NCI-H1436 (cell line): ENCODE measurements at places on chromosomes 7 and 10.
A peak's percentile ranks its signal among the peaks of the same experiment; 100 is the strongest.

DNA sequence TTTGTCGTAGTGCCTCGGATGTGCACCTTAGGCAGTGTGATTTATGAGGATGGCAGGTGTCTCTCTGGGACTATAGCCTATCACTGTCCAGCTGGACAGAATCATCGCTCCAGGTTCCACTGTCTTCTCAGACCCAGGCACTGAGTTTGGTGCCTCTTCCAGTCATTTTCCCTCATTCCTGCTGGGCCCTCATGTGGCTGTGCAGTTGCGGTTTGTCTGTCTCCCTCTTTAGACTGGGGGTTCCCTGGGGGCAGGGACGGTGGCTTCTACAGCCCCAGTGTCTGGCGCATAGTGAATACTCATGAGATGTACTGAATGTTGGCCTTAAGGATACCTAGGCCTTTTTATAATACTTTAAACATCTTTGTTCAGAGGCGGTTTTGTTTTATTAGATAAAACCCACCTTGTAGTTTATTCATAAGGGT is 28.9 kb downstream of the CCM2 start:
- DNase-seq: no peak

GRCh38 chr7:88132725-88133124 is 87.1 kb downstream of the SRI start:
- no peak for DNase-seq

DNA sequence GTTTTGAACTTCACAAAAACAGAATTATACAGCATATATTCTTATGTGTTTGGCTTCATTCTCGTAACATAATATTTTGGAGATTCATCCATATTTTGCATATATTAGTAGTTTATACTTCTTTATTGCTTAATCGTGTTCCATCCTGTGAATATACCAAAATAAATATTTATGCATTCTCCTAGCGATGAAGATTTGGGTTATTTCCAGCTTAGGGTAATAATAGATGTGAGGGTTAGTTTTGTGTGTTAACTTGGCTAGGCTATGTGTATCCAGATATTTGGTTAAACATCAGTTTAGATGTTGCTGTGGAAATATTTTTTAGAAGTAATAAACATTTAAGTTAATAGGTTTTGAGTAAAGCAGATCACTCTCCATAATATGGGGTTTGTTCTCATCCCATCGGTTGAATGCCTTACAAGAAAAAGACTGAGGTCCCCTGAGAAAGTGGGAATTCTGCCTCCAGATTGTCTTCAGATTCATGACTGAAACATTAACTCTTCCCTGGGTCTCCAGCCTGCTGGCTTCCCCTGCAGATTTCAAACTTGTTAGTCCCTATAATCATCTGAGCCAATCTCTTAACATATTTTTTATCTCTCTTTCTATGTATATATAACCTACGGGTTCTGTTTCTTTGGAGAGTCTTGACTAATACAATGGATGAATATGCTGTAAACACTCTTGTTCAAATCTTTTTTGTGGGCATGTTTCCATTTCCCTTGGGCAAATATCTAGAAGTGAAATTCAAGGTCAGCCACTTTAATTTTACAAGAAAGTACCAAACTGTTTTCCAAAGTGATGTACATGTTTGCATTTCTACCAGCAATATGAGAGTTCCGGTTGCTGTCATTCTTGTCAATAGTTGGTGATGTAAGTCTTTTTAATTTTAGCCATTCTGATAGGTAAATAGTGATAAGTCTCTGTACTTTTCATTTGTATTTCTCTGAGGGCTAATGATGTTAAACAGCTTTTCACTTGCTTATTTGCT is 48.7 kb downstream of the PDK4 start:
- DNase-seq: no peak

DNA sequence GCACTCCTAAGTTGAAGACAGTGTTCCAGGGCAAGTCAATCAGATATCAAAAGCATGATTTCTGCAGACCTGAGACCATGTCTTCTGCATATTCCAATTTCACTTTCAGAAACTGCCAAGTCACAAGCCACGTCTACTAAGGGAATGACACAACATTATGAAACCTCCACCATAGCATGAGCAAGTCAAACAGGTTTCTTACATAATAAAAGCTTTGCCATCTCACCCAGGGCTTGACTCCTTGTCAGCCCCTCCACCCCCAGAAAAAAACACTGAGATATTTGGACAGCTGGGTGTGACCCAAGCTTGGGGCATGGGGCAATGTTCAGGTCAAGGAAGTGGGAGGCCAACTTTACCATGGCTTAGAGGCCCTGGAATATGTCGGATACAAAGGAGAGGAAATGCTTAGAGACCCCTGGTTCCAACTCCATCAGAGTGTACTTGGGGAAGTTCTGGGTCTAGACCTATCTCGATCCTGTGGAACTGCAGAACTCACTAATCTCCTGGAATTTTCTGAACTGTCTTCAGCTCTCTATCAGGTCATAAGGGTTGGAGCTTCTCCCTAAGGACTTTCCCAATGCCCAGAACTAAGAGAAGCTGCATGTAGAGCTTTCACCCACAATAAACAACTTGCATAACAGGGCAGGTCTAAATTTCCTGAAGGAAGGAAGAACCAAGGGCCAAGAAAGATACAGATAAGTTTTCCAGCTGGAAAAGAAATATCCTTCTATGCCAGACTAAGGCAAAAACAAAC is 80.6 kb upstream of the NAMPT start:
- DNase-seq: no peak

DNA sequence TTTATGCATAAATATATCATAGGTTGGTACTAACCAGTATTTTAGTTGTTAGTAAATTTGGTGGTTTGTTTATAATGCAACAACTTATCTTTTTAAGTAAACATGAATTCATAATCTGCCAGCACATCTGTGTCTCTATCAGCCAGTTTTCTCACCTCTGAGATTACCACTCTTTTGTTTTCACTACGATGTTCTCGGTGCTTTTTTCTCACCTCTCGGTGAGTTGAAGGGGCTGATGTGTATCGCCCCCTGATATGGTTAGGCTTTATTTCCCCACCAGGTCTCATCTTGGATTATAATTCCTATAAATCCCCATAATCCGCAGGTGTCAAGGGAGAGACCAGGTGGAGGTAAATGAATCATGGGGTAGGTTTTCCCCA is 114.1 kb downstream of the CAMK1D start:
- no peak for DNase-seq

DNA sequence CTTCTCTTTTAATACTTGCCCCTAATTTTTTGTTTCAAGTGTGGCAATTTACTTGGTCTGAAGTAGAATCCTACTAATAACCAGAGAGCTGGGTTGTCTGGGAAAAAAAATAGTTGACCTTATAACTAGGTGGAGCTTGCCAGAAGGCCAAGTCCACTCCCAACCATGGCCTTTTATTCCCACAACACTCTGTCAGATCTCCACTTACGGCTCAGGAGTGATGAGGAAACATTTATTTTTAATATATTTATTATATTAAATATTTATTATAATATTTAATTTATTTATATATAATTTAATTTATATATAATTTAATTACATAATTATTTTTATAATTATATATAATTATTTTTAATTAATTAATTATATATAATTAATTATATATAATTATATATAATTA is 58.8 kb downstream of the TSPAN12 start:
- DNase-seq: no peak

DNA sequence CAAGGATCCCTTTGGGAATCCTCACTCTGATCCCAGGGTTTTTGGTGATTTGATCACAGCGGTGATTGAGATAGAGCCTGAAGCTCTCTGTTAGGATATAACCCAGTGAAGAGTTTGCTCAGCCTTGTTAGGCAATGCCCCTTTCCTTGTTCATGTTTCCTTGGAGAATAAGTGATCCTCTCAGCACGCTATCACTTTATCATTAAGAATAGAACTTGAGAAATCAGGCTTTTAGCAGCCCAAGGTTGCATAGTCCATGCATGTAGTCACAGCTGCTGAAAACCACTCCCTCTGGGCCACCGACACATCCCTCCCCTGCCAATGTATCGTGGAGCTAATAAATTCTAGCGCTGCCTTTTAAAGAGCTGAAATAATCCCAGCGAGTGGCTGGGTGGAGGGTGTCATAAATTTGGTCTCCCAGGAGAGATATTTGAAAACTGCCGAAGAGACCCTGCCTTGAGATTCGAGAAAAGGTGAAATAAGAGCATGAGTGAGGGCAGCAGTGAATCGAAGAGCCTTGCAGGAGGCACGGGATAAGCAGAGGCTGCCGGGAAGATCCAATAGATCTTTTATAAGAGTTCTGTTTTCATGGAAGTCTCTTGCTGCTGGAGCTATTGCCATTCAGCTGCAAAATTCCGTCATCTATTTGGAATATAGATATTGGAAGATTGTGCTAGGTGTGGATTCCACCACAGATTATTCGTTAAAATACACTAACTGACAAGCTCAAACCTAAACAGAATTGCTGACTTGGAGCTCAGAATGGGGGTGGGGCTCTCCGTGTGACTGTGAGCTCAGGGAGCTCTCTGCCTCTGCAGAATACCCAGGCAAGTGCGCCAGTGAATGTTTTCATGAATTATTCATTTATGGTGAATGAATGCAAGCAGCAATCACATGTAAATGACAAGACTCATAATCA is 249.8 kb downstream of the TRIL start:
- DNase-seq: peak; percentile 36

DNA sequence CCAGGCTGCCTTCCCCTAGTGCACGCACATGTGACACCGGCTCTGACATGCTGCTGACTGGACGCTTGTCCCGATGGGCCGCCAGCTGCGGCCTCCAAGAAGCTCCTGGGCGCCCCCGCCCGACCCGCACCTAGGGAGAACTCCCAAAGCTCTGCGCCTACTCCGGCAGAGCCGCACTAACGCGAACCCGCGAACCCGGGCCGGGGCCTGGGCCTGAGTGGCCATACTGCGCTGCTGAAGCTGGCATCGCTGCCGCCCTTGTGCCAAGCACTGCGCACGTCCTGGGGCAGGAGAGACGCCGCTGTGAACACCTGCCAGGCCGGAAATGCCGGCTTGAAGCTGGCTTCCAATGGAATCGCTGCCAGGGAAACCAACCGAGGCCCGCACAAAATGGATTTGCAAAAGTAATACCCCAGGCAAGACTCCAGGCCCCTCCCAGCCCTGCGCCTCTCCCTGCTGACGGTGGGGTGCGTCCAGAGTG is 85.1 kb downstream of the WASHC2A start:
- DNase-seq: no peak
